ENCODE measurements at places on chromosomes 1 and 21.
A peak's percentile ranks its signal among the peaks of the same experiment; 100 is the strongest.

GRCh38 chr1:104235141-104235540 is 485.4 kb downstream of the AMY1C start:
- DNase-seq: no peak

DNA sequence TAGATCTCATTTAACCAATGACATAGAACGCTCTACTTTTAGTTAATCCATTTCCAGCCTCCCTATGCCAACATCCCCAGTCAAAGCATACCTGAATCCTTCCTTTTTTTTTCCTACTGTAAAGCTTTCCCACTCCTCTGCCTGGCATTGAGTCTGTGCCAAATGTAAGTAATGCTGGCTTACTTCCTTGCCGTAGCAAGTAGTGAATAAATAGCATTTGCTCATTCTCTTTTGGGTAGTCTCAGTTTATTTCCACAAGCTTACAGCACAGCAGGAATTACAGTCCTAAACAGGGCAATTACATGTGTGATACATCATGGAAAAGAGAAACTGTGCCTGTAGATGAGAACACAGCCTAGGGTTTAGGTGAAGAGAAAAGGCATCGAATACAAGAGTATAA is 352.6 kb upstream of the NEGR1 start:
- DNase-seq: no peak

DNA sequence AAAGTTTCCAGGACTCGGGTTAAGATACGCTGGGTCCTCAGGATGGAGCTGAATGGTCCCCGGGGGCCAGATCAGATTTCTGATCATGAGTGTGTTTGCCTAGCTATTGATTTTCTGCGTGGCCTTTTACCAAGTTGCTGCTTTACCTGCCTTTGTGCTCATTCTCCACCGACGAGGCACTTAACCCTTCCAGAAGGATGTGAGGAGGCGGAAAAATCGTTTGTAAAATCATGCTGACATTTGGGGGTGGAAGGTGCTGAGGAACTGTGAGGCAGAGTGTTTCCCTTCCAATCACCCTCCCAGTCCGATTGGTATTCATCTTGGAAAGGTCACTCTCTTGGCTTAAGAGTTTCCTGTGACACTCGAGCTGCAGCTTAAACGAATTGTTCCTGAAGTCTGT is 337.1 kb upstream of the KAZN start:
- no peak for DNase-seq

DNA sequence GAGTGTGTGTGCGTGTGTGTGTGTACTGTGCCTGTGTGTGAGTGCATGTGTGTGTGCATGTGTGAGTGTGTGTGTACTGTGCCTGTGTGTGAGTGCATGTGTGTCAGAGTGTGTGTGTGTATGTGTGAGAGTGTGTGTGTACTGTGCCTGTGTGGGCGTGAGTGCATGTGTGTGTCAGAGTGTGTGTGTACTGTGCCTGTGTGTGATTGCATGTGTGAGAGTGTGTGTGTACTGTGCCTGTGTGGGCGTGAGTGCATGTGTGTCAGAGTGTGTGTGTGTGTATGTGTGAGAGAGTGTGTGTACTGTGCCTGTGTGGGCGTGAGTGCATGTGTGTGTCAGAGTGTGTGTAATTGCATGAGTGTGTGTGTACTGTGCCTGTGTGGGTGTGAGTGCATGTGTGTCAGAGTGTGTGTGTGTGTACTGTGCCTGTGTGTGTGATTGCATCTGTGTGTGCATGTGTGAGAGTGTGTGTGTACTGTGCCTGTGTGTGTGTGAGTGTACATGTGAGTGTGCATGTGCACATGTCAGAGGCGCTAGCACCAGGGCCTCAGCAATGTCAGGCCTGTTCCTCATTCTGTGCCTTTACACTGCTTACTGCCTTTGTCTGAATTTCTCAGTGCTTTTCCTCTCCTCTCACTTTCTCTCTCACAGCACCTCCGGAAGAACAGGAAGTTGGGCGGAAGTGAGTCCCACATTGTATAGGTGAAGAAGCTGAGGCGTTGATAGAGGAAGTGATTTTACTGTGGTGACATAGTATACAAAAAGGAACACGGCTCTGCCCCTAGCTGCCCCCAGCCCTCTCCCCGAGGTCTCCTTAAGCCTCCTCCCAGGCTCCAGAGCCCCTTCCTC is 4.9 kb downstream of the SLC5A9 start:
- no peak for DNase-seq

- no peak for DNase-seq
These were observed 19.9 kb downstream of the RPL5 start for GRCh38 chr1:92851729-92852128.

GRCh38 chr1:114505148-114505561 is 5.8 kb downstream of the TRIM33 start:
- no peak for DNase-seq

DNA sequence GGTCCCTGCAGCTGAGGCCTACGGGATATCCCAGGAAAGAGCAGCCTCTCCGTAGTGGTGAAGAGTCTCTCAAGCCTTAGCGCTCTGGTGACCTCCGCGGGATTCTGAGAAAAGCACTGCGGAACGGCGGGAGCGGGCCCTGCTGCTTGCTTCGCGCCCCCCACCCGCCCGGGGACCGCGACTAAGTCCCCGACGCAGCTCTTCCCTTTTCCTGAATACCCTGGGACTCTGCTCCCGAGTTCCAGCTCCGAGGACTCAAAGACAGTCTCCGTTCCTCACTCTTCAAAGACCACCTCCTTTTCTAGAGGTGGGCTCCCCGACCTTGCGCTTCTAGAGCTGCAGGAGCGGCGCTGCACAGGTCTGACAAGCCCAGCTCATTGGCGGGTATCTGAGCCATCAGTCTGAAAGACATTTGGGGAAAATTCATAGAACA is 3.6 kb upstream of the PRRX1 start:
- no peak for DNase-seq

DNA sequence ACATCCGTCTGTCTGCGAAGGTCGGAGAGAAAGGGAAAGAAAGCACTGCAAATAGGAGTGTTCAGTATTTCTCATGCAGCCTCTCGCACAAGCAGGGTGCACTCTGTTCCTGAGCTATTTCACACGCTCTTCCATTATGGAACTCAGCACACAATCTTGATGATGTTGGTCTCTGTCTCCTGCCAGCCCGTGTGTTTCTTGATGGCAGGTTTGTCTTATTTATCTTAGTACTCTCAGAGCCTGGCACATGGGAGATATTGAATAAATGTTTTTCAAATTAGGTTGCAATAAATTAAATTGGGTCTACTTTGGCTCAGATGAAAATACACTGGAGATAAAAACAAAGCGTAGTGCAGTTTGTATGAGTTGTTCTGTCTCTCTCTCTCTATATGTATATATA is 134.9 kb upstream of the ETS2 start:
- DNase-seq: no peak

- DNase-seq: no peak
These were observed 1.1 kb upstream of the BSND start for GRCh38 chr1:54997711-54997986.

DNA sequence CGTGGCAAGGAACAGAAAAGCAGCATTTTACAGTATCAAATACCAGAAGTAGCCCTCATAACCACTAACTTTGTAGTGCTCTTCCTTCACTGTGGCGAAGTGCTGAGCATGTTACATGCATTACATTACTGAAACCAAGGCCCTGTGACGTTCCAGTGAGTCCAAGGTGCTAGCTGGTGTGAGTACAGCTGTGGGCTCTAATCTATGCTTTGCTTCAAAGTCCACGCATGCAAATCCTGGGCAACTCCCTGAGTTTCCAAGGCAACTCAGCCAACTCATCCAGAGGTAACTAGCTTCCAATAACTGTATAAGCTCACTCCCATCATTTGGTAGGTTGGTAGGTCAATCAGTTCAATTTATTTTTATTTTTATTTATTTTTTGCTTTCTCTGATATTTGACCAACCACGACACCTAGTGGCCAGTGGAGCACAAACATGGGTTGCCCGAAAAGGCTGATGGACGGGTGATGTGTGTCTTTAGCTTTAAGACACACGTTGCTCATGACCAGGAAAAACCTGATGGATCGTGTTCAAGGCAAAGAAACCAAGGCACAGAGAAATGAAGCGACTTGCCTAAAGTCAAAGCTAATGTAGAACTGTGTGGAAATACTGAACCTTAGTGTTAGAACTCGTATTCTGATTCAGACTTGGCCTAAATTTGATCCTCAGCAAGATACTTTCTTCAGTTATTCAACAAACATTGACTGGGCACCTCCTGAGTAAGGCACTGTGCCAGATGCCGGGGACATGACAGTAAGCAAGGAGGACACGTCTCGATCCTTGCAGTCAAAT is 73.0 kb downstream of the GNG12 start:
- DNase-seq: no peak

DNA sequence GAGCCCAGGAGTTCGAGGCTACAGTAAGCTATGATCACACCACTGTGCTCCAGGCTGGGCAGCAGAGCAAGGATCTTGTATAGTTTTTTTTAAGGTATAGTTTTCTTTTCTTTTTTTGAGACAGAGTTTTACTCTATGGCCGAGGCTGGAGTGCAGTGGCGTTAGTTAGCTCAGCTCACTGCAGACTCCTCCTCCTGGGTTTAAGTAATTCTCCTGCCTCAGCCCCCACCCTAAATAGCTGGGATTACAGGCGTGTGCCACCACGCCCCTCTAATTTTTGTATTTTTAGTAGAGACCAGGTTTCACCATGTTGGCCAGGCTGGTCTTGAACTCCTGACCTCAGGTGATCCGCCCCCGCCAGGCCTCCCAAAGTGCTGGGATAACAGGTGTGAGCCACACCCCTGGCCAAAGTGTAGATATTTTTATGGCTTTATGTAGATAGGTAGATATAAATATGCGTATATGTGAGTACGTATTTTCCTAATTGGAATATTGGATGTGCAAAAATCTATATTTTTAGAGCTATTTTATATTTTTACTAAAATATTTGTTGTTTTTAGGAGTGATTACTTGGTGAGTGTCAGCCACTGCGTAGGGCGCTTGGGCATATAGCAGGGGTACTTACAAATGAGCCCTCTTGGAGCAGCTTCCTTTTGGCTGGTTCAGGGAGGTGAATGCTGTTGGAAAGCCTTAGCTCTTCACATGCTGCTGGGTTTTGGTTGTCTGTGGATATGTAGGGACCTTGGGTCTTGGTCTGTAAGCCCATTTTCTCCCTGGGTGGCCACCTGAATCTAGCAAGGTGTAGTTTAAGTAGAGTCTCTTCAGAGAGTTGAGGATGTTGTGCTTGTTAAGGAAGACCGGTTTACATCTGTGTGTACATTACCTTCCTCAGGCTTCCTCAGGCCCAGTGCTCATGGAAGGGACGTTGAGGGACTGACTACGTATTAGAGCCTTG is 9.5 kb downstream of the KDM4A start:
- no peak for DNase-seq

- DNase-seq: no peak
These were observed 14.8 kb downstream of the KCNN3 start for GRCh38 chr1:154855186-154855851.

GRCh38 chr1:164671323-164671965 is 112.5 kb downstream of the PBX1 start:
- DNase-seq: no peak

- no peak for DNase-seq
These were observed 2.3 kb downstream of the SLC37A1 start for GRCh38 chr21:42515708-42516502.

DNA sequence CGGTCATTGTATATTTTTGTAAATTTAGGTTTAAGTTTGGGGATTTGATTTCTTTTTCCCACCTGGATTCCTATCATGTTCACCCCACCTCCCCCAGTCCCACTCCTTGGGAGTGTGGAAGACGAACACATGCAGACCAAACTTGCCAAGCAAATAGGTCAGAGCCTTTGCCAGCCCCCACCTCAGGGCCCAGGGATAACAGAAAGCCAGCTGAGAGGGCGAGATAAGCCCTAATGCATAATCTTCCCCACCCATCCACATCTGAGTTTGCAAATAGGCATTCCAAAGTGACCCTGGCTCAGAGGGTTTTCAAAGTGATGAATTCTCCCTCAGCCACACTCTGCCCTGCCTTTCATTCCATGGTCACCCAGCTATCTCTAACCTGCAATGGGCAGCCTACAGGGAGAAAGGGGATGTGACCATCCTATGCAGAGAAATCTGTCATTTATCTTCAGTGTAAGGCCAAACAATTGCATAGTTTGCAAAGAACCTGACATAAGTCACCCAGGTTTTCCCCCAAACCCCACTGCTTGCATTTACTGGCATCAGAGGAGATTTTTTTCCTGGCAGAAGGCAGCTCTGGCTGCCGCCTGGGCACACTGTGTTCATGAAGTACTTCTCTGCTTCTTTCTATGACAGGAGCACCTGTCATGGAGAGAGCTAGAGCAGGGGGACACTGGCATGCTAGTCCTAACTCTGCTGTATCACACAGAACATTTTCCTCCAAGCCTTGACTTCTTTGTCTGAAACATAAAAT is 69.0 kb upstream of the NFIA start:
- DNase-seq: no peak

GRCh38 chr21:45403133-45403824 is 1.7 kb upstream of the COL18A1 start:
- no peak for DNase-seq

GRCh38 chr1:221376286-221376685 is 365.6 kb downstream of the DUSP10 start:
- DNase-seq: no peak

DNA sequence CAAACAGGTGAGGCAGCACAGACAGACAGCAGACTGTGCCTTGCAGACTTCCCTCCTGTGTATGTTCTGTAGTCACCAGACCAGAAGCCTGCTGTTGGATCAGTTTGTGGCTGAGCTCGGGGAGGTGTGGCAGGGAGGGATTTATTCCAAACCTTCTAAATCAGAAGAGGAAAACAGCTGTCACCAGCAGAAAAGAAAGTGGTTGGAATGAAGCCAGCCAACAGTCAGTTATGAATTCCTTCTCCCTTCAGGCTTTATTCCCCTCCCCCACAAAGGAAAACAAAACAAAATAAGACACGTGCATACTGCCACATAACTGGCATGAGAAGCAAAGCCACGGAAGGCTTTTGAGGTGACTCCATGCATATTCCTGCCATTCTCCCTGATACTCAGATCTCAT is 19.0 kb upstream of the PIGV start:
- DNase-seq: no peak

GRCh38 chr1:152185544-152186391 is 26.7 kb upstream of the RPTN start:
- DNase-seq: peak; percentile 15

DNA sequence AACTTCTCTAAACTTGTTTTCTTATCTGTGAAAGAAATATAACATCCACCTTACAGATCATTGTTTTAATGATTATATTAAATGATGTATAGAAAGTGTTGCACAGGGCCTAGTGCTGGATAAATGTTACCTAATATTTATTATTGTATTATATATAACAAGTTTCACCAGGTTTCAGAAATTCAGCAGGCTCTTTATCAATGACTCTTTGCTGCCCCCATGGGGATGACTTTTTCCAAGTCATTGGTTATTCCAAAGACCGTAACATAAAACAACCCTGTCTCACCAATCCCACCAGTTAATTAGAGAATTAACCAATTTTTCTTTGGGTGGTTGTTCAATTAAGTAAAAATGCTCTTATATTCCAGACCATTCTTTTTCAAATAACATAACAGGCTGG is 7.3 kb upstream of the DEDD start:
- DNase-seq: no peak

DNA sequence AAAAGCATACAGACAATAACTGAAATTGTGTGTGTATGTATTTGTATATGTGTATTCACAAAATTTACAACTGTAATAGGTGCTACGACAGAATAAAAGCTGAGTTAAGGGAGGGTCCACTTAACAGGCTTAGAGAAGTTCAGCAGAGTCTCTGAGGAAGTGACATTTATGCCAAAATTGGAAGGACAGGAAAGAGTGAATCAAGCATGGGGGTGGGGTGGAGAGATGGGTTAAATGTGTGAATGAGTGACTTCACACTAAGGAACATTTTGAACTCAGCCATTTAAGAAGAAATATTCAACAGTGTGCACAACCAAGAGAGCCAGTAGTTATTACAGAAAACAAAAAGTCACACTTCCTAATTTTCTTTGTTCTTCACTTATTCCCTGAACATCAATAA is 53.8 kb upstream of the RGS1 start:
- peak; percentile 33 for DNase-seq

GRCh38 chr1:108327534-108328466 is 83.9 kb upstream of the NBPF4 start:
- no peak for DNase-seq

Measured in stimulated activated CD8-positive, alpha-beta memory T cell treated with anti-CD3 and anti-CD28 coated beads, Interleukin-7, amount 100 ng/mL, for 4 hours (primary cell).